Stimulated activated CD8-positive, alpha-beta memory T cell treated with anti-CD3 and anti-CD28 coated beads, Interleukin-15, amount 100 ng/mL, for 24 hours (primary cell): ENCODE measurements at places on chromosomes 2 and 18.

GRCh38 chr2:229330952-229331351 lies 59.9 kb upstream of the PID1 start:
- no peak for DNase-seq

GRCh38 chr2:227888289-227888688 lies 16.9 kb downstream of the DAW1 start:
- no peak for DNase-seq

DNA sequence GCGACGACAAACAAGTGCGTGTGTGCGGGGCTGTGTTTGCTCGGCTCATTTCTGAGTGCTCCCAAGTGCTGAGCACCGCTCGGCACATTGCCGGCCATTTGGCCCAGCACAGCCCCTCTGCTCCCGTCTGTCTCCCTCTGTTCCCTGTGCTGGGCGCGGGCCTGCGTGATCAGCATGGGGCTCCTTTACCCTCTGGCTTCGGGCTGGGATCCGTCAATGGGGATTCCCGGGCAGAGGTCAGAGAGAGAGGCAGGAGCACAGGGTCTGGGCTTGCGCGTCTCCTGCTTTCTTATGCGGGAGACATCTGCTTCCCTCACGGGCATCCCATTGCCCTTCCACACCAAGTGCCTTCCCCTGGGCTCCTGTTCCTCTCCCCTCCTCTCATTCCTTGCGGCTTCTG lies 234.0 kb downstream of the ACKR3 start:
- DNase-seq = no peak

GRCh38 chr2:191869781-191870180 lies 22.9 kb upstream of the CAVIN2 start:
- no peak for DNase-seq

DNA sequence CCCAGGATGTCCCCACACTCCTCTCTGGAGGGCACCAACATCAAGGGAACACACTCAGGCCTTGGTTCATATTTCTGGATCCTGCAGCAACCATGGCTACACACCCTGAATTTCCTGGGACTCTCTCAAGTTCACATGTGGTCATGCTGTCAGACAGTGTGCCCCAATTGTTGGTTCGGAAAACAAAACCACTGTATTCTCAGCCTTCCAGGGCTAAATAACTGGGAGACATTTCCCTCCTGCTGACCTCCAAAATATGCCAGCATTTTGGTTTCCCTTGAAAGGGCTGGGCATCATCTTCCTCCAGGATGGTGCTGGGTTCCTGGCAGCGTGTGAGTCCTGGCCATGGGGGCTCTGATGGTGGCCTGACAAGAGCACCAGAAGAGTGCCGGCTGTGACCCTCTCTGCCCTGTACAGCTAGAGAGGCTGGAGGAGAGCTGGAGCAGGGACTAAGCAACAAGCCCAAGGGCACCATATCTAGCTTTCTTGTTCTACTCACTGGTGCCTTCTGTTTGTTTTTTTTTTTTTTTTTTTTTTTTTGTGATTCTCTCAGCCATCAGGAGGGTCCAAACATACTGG lies 37.5 kb upstream of the WIPF1 start:
- DNase-seq = no peak

GRCh38 chr2:206783718-206784117 lies 18.3 kb downstream of the FASTKD2 start:
- no peak for DNase-seq

DNA sequence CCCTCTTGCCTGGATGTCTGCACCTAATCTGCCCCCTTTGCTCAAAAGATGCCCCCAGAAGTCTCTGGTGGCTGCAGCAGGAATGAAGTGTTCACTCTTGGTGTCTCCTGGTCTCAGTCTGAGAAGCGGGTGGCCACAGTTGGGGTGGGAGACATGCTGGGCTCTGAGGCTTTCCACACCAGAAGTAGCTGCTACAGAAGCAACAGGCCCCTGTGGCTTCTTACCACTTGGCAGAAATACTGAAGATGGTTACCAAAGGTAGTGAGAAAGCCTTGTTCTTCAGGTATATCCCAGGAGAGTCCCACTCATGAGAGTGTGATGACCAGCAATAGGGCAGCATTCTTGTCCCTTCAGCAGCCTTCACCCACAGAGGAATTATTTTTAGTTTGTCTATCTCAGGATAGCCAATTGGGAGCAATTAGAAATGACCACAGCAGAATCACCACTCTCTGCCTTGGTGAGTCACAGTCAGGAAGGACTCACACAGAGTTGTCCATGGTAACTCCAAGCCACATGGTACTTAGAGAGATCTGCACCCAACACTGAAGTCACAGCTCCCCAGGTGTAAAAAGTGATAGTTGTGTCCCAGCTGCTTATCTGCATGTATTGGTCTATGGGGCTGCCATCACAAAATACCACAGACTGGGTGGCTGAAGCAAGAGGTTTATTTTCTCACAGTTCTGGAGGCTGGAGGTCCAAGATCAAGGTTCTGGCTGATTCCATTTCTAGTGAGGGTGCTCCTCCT lies 169.8 kb upstream of the ID2 start:
- no peak for DNase-seq

- DNase-seq = no peak
These were observed 17.2 kb upstream of the CABYR start for GRCh38 chr18:24121625-24122024.

- DNase-seq = no peak
These were observed 3.7 kb downstream of the C2orf81 start for GRCh38 chr2:74417763-74418162.

- no peak for DNase-seq
These were observed 1.9 kb downstream of the MAP4K3 start for GRCh38 chr2:39435234-39435633.

DNA sequence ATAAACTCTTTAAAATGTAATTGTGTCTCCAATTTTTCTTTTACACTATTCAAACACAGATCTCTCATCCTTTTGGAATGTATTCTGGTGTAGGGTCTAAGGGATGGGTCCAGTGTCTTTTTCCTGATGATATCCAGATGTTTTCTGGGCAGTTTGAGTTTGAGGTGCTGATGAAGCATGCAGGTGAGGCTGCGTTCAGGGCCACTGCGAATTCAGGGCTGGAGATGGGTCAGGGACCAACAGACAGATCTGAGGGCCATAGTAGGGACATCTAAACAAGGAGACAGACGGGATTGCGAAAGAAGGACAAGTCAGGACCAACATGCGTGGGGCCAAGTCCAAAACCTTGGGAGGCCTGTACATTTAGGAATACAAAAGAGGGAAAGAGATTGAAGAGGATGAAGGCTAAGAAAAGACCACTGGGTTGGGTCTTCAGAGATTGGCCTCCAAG lies 70.2 kb downstream of the ACAA2 start:
- DNase-seq = no peak

GRCh38 chr2:102139851-102140250 lies 2.7 kb upstream of the IL1R1 start:
- no peak for DNase-seq

- no peak for DNase-seq
These were observed 164.4 kb upstream of the MGAT5 start for GRCh38 chr2:134089454-134089853.

DNA sequence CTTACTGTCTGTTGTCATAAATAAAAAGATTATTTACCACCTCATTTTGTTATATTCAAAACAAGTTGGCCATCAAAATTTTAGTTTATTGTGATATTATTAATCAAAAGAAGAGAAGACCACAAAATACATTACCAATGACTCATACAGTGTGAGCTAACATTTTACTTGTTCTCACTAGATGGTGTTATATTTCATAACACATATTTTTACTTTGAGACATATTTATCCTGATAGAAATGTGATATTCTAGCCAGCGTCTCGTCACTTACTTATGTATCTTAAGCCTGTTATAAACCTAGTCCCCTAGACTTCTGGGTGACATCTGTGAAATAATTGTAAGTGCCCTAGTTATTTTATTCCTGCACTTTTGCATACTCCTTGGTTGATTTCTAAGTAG lies 263.2 kb downstream of the CDH7 start:
- DNase-seq = no peak

DNA sequence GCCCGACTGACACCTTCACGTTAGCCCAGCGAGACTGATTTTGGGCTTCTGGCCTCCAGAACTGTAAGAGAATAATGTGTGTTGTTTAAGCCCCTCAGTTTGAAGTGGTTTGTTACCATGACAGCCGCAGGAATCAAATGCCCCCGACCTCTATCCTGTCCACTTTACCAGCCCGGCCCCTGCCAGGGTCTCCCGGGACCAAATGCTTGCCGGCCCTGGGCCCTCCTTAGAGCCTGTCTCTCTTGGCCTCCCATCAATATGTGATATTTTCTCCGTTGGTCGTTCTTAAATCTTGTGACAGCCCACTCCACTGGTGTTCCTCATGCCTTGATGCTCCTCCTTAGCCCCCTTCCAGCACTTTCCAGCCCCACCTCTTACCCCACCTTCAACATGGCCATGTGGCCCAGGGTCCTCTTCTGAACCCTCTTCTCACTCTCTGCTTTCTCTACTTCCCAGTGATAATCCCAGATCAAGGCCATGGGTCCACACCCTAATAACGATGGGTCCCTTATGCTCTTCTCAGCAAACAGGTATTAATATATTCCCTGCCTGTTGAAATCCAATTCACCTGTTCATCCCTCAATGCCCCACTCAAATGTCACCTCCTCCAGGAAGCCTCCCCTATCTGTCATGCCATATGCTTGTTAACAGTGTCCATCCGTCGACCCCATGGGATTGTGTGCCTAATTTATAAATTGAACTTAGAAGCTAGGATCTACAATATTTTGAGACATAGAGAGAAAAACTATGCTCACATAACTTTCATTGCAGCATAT lies 192.8 kb downstream of the ZFP36L2 start:
- no peak for DNase-seq

GRCh38 chr2:38228753-38229152 lies 148.3 kb downstream of the ATL2 start:
- no peak for DNase-seq

- no peak for DNase-seq
These were observed 360.2 kb downstream of the FSIP2 start for GRCh38 chr2:186098821-186099220.

GRCh38 chr18:57301573-57302559 lies 50.5 kb upstream of the ST8SIA3 start:
- DNase-seq = no peak

- DNase-seq = no peak
These were observed 48.7 kb downstream of the GBX2 start for GRCh38 chr2:236119476-236119875.

DNA sequence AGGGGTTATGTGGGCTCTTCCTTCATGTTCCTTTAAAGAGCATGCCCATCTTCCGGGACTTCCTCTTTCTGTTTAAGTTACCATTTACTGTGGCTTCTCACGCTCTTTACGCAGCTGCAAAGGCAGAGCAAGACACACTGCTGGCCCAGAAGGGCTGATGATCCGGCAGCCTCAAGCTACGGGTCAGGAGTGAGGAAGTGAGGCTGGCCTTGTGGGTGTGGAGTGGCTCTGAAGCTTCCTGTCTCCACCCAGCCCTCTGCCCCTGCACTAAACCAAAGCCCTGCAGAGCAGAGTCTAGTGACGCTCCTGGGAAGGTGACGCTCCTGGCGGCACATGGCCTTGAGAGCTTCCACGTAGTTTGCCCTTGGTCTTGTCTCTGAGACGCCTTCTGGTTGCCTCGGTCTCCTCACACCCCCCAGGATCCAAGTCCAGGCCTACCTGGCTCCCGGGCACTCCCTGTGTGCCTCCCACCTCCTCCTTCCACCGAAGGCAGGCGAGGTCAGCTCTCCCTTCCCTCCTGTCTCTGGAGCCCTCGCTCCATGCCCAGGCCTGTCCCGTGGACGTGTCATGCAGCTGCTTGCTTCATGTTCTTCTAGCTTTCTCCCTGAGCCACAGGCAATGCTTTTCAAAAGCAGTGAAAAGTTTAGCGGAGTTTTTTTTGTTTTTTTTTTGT lies 50.3 kb downstream of the ARL4C start:
- peak; percentile 33 for DNase-seq

DNA sequence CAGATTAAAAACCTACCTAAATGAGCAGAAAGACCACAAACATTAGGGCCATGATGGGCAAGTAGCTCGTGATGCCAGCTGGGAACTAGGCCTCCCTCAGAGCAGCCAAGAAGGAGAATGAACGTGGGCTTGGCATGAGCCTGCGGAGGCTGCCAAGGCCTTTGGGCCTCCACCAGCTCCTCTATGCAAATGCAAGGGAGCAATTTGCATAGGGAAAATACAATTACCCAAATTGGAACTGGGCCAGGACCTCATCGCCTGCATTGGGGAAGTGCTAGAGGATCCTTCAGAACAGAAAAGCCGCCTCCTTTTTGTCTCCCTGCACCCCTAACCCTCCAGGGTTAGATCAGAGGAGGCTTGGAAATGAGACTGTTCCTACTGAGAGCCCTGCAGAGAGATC lies 326.4 kb downstream of the SMAD2 start:
- no peak for DNase-seq

GRCh38 chr2:43221763-43222474 lies 4.5 kb downstream of the ZFP36L2 start:
- DNase-seq = peak; percentile 35

- no peak for DNase-seq
These were observed 603.4 kb downstream of the DSC3 start for GRCh38 chr18:30439174-30439573.
